Left renal pelvis (tissue), 4 donors: ENCODE measurements at places on chromosomes 7 and 10. TPM values are rescaled to one million over a fixed set of nuclear protein-coding genes. Genes with fewer than 3 reads are reported as not detected.

The CALHM3 gene
- polyA plus RNA-seq: not detected

DNA sequence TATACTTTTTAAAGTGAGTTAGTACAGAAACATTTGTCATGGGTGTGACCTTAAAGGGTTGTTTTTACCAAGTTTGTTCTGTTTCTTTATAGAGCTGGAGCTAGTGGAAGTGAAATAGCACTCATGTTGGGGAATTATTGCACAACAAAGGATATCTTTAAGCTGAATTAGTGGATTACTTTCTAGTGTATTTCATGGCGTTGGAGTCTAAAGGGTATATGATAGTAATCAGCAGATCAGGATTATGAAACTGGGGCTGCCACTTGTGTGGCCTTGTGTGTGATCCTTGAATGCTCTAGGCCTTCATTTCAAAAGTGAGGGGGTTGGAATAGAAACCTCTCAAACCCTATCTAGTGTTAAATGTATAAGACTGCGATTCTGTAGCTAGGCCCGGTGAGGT is 123.6 kb downstream of the LYZL1 start:
- no peak for DNase-seq

DNA sequence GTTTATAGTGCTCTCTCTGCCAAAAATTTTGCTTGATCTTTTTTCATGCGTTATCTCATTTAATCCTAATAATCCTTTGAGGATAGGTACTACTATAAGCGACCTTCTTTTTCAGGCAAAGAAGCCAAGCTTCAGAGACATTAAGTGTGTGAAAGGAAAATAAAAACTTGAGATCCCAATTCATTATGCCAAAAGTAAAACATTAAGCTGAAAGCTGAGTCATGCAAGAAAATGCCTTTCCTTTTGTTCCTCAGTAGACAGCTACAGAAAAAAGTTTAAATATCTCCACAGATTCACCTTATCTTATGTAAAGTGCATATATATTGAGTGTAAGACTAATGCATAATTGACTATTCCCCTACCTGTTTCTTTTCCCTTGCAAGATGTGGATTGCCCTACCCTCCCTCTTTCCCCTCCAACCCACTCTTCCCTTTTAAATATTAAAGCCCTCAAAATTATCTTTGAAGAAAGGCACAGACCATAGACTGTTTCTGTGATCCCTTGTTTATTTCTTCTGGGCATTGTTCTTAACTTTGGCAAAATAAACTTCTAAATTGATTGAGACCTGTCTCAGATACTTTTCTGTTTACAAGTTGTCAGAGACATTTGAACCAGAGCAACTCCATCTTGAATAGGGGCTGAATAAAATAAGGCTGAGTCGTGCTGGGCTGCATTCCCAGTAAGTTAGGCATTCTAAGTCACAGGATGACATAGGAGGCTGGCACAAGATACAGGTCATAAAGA is 1139.9 kb upstream of the LRRN3 start:
- DNase-seq: no peak

DNA sequence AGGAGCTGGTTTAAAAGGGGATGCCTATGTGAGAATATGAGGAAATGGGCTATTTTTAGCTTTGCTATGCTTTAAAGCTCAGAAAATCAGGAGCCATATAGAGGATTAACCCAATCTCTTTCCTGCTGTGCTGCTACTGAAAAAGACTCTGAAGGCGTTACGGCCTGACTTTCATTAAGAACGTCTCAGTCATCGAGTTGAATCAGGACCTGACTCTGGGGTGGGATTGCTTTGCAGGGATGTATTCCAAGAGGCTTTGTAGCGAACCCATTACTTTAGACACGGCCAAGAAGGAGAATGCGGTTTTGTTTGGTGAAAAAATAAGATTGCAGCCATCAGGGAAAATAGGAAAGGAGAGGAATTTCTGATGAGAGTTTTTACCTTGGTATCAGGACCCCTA is 426.9 kb downstream of the CCSER2 start:
- no peak for DNase-seq

GRCh38 chr10:87546971-87547413 is 42.3 kb downstream of the MINPP1 start:
- no peak for DNase-seq

DNA sequence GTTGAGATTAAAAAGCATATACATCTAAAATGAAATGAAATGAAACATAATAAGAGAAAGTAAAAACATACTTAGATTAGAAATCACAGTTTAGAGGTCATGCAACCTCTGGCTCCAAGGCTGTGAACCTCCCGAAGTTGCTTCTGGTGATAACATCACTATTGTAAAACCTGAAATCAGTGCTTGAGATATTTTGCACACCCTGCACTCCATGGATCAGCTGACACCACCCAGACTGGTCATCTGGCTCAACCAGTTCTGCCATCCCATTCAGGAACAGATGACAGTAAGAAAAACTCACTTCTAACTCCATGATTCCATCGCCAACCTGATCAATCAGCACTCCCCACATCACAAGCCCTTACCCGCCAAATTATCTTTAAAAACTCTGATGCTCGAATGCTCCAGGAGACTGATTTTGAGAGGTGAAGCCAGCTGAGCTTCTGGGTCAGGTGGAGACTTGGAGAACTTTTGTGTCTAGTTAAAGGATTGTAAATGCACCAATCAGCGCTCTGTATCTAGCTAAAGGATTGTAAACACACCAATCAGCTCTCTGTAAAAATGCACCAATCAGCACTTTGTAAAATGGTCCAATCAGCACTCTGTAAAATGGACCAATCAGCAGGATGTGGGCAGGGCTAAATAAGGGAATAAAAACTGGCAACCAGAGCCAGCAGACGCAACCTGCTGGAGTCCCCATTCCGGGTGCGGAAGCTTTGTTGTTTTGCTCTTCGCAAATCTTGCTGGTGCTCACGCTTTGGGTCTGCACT is 162.6 kb upstream of the MAGI2 start:
- no peak for DNase-seq
